ENCODE measurements at places on chromosomes 5 and 9.

- DNase-seq: no peak
Observed at GRCh38 chr9:26789959-26790358, 102.6 kb downstream of the CAAP1 start.

DNA sequence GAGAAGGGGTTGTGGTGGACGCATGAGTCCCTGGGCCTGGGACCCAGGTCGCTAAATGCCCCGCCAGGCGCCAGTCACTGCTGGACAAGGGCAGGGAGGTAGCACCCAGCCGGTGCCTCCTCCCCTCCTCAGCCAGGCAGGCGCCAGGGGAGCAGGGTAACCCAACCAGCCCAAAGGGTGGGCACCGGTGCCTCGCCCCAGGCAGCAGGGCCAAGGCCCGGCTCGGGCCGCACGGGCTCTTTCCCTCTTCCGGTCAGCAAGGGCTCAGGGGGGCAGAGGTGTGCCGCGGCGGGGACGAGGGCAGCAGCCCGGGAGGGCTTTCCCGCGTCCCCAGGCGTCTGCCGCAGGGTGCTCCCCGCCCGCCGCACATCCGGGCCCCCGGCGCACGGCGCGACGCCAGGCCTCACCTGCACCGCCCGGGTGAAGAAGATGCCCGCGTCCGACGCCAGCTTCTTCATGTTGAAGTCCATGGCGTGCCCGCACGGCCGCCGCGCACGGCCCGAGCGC is 393 bp downstream of the SH3GLB2 start:
- DNase-seq: peak; percentile 67

DNA sequence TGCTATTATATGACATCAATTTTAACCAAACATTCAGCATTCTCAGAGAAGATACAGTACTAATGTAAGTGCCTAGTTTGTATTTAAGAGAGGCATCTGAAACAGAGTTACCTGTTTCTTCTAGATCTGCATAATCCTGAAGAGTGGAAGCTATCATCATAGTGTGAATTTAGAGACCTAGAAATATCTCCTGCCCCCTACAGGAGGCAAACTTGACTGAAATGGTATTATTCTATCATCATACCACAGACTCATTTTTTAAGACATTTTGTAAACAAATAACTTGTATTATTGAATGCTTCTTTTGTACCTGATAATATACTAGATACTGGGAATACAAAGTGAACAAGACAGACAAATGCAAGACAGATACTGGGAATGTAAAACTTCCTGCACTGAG is 216.8 kb upstream of the RPS23 start:
- no peak for DNase-seq

DNA sequence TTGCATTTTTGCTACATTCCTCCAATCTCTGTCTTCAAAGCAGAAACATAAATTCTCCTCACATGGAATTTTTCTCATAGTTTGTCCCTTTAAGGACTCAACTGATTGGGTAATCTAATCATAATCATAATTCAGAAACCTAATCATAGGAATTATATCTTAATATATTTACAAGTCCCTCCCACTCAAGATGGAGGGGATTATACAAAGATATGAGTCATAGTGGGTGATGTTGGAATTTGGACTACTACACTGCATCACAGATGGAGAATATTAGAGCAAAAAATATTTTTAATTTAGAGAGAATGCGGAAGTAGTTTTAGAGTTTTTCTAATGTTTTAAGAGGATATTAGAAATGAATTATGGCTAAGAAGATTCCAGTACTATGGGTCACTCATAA is 1034.0 kb downstream of the DTWD2 start:
- DNase-seq: no peak

GRCh38 chr9:135768516-135769218 is 66.7 kb downstream of the KCNT1 start:
- no peak for DNase-seq

DNA sequence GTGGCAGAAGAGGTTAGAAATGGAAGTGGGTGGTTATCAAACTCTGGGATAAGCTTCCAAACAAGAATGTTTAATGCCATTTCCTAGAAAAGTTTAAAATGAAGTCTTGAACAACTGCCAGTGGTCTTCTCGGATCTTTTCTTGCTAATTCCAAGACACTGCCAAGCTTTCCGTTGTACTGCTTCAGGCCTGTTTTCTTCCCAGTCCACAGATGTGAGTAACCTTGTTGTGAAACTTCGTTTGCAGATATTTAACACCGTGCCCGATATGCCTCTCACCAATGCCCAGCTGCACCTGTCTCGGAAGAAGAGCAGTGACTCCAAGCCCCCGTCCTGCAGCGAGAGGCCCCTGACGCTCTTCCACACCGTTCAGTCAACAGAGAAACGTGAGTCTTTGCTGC is 269.8 kb downstream of the NR3C1 start:
- DNase-seq: no peak

- no peak for DNase-seq
Observed at GRCh38 chr5:23234197-23234596, 273.2 kb upstream of the PRDM9 start.

GRCh38 chr9:127915325-127915752 is 1.5 kb downstream of the ST6GALNAC4 start:
- DNase-seq: peak; percentile 59

GRCh38 chr5:37665889-37666288 is 174.0 kb downstream of the GDNF start:
- DNase-seq: no peak

DNA sequence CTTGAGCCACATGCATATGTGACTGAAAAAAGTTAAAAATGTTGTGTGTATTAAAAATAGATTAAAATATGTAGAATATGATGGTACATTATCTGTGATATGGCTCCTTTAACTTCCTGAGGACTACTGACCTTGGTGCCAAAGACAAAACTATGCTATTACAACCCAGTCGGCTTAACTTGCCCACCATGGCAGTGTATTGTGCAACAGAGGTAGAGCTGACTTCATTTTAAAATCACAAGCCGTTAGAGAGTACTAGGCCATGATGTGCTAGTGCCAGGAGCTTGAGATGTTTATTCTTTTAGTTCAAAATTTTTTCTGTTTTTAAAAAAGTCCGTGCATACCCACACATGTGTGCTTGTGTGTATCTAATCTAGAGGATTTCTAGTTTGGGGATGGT is 46.3 kb downstream of the NAA35 start:
- no peak for DNase-seq

- DNase-seq: no peak
Observed at GRCh38 chr5:89703817-89704216, 705.7 kb downstream of the CETN3 start.

DNA sequence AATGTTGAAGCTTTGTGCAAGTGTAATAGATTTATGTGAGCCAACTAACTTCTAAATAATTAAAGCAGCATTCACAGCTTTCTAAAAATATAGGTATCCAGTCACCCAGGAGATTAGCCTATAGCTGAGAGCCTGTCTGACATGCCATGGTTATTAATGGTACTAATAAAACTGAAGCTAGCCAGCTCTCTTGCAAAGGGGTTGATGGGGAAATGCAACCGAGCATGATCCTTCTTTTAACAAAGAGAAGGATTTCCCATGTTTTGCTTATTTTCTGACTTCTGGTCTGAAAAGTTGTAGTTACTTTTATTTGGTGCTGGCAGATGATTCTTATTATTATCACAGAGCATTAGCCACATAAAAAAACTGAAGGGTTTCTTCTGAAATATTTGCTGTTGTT is 488.7 kb upstream of the CYLC2 start:
- no peak for DNase-seq

DNA sequence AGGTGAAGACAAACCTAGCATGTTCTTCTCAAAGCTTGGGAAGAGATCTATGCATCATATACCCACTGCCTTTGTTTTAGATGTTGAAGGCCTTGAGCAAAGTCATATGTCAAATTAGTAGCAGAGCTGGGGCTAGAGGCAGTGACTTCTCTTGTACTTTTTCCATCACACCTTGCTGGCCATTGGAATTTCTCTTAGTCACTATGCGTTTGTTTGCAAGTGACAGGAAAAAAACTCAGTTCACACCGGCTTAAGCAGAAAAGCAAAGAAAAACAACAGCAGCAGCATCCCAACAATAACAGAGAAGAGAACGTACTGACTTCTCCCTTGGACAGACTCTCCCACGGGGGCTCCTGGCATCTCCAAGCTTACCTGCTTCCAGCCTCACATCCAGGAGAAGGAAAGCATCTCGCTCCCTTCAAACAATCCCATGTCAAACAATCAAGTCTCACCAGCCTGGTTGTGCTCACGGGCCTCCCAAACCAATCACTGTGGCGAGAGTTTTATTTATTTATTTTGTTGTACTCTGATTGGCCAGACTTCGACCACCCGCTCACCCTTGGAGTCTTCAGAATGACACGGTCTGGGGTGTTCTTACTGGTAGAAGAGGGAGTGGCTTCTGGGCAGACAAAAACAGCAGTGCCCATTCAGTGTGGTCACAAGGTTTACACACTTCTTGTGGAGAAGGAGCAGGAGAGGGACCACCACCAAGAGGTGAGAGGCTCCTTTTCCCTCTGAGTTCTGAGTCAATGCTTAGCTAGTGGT is 83.8 kb upstream of the STC2 start:
- DNase-seq: no peak

- no peak for DNase-seq
Observed at GRCh38 chr5:90135779-90136378, 273.7 kb downstream of the CETN3 start.

- no peak for DNase-seq
Observed at GRCh38 chr9:134629586-134630392, 11.8 kb upstream of the COL5A1 start.

GRCh38 chr5:141039061-141039460 is 12.1 kb upstream of the PCDHB1 start:
- no peak for DNase-seq

GRCh38 chr9:72396247-72397091 is 31.5 kb upstream of the ZFAND5 start:
- DNase-seq: peak; percentile 43

- DNase-seq: no peak
Observed at GRCh38 chr9:107274953-107275422, 8.1 kb upstream of the RAD23B start.

DNA sequence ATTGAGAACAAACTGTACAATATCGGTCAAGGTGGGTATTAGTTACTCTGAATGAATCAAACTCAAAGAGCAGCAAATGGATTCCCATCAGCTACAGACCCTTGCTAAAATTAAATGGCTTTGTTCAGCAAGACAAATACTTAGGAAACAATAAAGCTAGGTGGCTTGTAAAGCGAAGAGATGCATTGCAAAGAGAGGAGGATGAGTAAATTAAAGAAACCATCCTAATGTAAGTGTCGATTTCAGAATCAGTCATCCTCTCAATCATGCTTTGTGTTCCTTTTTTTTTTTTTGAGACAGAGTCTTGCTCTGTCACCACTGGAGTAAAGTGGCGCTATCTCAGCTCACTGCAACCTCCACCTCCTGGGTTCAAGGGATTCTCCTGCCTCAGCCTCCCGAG is 359.2 kb upstream of the ZNF462 start:
- DNase-seq: no peak

GRCh38 chr9:92760070-92760469 is 4.6 kb downstream of the BICD2 start:
- no peak for DNase-seq

DNA sequence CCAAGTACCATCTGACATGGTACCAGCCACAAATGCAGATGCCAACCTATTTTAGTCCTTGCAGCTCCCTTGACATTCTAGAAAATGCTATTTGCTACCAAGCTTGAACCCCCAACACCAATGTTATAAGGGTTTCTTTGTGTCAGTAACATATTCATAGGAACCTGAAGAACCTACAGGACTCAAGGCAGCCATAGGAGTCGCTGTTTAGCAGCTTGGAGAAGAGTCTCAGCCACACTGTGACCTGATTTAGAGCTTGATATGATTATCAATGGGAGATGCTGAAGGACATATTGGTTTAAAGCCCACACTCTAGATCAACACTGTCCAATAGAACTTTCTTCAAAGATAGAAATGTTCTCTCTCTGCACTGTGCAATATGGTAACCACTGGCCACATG is 6.4 kb upstream of the ZFR start:
- peak; percentile 30 for DNase-seq

DNA sequence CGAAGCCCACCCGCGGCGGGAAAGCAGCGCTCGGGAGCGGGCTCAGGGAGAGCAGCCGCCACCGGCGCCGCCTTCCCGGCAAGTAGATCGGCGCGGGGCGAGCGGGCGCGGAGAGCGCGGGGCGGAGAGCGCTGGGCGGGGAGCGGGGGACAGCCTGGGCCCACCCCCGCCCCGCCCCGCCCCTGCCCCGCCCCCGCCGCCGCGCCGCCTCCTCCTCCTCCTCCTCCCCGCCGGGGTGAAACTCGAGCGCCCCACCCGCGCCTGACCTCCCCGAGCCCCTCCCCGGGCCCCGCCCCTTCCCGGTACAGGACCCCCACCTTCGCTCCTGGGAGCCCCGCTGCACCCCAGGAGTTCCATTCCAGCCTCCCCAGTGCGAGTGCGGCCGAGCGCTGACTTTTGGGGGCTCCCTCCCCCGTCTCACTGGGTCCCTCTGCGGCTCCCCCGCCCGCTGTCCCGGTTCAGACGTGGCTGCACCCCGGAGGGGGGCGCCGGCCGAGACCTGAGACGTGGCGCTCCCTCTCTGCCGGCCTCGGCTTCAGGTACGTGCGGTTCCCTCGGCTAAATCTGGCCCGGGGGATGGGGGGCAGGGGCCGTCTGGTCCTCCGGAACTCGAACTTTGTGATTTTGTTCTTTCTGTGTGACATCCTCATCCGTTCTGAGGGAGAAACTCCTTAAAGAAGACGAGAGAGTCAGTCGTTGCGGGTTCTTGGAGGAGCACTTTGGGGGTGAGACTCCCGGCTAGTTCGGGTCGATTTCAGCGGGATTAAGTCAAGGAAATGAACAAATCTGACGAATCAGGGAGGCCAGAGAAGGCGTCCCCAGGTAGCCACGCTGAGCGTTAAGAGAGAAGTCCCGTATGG is at the start of gene SEMA5A:
Gene SEMA5A, minus strand, starts transcription at position 84 of the 860 bp plus-strand sequence. CDS start 166,129 bp downstream, outside the sequence.
- DNase-seq: peak; percentile 19

DNA sequence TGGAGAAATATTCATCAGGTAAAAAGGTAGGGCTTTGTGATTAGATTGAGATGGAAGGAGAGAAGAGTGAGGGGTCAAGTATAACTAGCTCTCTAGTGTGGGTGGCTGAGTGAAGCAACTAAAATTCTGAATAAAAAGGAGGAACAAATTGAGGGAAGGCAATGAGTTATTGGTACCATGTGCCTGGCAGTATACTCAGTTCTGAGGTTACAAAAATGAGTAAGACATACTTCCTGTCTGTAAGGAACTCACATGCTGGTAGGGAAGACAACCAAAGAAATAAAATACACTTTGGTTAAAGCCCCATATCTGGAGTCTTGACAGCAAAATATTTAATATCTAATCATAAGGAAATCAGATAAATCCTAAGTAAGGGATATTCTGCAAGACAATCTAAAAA is 476.8 kb upstream of the C9orf72 start:
- DNase-seq: no peak

GRCh38 chr9:98964911-98965336 is 21.2 kb downstream of the COL15A1 start:
- DNase-seq: no peak

DNA sequence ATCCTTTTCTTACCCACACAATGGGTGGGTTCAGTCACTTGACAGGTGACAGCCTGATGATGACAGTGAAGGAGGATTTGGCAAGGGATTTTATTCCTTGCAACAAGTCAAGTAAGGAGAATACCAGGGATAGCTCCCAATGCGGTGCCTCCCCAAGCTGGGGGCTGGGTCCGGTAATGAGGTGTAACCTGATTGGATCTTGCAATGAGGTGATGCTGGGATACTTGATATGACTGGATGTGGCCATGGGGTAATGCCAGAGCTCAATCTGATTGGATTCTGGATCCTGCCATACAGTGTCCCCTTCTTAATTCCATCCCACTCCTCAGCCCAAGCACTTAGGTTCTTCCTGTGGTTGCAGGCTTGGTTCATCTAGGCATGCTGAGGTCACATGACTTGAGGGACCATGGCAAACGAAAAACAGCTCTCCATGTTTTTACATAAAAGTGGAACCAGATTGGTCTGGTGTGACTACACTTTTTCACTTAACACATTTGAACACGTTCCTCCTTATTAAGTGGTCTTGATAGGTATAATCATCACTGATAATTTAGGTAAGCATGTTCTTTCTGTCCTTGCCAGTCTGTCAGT is 181.1 kb downstream of the PDZD2 start:
- no peak for DNase-seq
